ENCODE measurements at places on chromosomes 3 and 15.

DNA sequence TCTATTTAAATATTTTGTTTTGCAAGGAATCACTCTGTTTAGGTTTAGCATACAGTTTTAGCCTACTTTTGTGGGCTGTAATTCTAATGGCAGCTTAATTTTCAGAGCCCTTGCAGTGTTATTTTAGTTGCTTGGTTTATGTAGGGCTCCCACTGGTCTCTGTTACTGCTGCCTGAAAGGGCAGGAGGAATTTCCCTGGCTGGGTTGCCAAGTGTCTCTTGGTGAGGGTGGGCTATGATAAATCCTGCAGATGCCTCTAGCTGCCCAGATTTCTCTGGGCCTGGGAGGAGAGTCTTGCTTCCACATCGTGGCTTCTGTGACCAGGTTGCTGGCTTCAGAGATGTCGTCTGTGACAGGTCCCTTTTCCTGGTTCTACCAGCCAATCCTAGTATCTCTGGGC lies 36.2 kb downstream of the ILDR1 start:
- DNase-seq, result no peak

DNA sequence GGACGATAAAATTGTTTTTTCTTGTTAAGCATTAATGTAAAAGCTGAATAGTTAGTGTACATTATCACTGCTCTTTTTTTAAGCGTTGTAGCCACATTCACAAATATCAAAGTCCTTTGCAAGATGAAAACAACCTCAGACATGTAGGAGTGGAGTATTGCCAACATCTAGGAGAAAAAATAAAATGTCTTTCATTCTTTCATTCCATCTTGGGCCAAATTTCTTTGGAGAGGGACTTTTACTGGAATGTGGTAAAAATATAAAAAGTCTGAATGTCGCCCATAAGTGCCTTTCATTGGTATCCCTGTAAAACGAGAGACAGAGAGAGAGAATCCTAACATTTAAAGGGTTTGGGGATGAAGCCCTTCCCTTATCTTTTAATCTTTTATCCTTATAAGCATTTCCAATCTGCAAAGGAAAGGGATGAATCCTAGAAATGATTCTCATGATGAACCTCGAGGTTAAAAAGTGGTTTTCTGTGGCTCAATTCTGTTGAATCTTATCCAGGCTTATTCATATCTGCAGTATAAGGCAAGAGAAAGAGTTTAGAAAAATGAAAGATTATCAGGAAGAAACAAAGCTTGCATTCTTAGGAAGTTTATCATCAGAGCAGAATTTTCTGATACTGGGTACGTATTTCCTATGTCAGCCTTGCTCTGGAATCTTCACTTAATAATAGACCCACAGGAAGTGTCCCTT lies 1031.7 kb downstream of the MCTP2 start:
- no peak for DNase-seq

GRCh38 chr3:27326629-27327545 lies 42.3 kb downstream of the NEK10 start:
- DNase-seq, result no peak

- no peak for DNase-seq
These were observed 292.2 kb downstream of the PYDC2 start for GRCh38 chr3:191753196-191753595.

DNA sequence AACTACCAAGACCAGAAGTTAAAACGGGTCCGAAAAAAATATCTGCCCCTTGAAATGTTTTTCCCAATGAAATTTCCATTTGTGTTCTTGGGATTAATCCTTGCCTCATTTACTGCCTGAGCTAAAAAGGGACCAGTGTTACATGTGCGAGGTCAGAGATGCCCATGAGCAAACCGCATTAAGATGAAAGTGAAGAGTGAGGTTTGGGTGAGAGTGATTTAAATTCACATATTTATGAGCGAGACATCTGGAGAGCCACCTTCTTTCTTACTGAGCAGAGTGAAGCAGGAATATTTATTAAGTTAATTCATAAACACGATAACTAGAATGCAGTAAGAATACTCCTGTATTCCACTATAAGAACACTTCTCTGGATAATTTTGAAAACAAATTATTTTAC lies 41.3 kb downstream of the SRP14 start:
- no peak for DNase-seq

GRCh38 chr15:50260969-50261496 lies 4.5 kb downstream of the HDC start:
- DNase-seq, result no peak

DNA sequence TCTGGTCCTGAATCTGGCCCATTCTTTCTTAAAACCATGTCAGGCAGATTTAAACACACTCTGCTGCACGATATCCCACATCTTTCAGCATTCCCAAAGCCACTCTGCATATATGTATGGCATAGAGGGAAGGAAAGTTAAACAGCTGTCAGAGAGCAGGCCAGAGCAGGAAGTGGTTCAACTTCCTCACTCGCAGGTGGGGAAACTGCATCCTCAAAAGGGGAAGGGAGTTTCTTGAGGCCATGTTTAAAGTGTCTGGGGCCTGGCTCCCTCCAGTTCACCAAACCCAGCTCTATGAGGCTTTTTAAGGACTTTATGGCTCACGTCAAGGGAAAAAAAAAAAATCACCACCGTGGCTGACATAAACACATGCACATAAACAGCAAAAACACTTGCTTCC lies 123.1 kb downstream of the OPA1 start:
- DNase-seq, result no peak

All from aorta (tissue), 5 donors.